ENCODE measurements at places on chromosomes 7 and 10. TPM values are rescaled to one million over a fixed set of nuclear protein-coding genes. Genes with fewer than 3 reads are reported as not detected.

The BMPR1A gene
- total RNA-seq: 27.7 TPM

- no peak for DNase-seq
Observed at GRCh38 chr7:57179776-57180415, 47.7 kb upstream of the ZNF479 start.

The SH2D4B gene
- 0.12 TPM for total RNA-seq

DNA sequence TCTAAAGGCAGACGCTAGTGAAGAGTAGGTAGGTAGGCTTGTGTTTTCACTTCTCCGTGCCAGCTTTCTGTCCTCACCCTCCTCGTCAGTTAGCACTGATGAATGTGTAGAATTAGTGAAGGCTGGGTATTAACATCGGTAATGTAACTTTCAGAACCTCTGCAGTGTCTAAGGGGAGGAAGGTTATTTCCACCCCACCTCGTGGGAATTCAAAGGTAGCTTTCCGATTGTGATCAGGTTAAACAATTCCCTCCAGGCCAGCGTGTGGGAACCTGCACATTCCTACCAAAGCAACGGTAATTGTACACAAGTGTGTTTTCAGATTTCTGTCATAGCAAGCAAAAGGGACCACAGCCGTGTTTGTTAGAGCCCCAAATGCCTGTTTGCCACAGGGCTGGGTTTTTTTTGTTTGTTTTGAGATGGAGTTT is 405.0 kb upstream of the GALNT17 start:
- DNase-seq: no peak

DNA sequence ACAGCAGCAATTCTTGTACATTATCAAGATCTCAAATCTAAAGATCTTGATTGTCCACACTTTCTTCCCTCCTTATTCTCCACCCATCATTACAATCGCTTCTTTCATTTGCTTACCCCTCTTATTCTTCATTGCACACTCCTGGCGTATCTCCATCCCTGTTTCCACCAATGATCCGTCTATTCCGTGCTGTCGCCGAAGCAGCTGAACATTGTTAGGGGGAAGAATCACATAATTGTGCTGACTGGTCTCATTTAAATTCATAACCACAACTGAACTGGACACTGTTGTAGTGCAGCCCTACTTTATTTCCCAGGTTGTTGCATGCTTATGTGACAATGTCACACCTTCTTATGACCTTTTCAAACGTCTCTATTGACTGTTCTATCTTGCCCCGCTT is 18.9 kb upstream of the NRP1 start:
- DNase-seq: no peak

- DNase-seq: no peak
Observed at GRCh38 chr10:103451091-103451813, 918 bp downstream of the CALHM2 start.

GRCh38 chr10:117748058-117748457 is 205.5 kb downstream of the EMX2 start:
- no peak for DNase-seq

DNA sequence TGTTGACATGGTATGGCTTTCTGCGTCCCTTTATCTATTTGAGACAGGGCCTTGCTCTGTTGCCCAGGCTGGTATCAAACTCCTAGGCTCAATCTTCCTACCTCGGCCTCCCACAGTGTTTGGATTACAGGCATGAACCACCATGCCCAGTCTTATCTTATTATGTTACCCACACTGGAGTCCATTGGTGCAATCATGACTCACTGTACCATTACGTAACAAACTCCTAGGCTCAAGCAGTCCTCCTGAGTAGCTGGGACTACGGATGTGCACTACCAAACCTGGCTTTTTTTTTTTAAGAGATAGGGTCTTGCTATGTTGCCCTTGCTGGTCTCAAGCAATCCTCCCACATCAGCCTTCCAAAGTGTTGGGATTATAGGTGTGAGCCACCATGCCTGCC is 66.7 kb downstream of the CCDC3 start:
- no peak for DNase-seq

The PRPS1L1 gene
- not detected for total RNA-seq

DNA sequence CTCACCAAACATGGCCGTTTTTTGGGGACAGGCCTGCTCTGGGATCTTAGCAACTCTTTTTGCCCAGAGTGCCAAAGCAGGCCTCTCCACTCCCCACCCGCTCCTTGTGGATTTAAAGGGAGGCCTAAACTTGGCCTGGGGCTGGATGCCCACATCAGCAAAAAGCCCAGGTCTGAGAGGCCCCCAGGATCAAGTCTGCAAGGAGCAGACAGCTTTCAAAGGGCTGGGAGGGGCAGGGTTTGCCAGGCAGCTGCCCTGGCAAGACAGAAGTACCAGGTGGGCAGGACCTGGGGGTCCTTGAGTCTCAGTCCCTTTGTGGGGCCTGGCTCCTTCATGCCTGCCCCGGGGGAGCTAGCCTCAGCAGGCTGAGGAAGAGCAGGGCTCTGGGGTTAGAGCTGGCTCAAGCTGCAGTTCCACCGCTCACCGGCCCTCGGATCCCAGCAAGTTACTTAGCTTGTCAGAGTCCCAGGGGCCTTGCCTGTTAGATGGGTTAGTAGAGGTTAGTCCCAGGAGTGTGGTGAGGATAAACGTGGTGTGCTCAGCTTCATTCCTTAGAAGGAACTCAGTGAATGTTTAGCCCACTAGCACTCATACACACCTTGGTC is 56.2 kb downstream of the ARHGAP22 start:
- DNase-seq: no peak

DNA sequence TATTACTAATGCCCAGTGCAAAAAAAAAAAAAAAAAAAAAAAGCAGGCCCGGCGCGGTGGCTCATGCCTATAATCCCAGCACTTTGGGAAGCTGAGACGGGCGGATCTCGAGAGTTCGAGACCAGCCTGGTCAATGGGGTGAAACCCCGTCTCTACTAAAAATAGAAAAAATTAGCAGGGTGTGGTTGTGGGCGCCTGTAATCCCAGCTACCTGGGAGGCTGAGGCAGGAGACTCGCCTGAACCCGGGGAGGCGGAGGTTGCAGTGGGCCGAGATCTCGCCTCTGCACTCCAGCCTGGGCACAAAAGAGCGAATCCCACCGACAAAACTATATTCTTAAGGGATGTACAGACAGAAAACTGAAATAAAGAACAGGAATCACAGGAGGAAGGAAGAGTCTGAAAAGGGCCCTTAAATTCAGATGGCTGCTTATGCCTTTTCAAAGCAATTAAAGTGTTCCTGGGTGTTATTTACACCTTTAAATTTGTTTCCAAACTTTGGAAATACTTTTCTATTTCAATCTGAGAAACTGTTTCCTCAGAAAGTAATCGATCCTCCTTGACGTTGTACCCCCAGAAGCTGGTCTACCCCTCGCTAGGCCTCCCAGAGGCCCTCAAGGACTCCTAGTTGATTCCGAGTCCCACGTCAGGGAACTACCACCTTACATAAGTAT is 2.0 kb upstream of the KMT2E start:
- DNase-seq: no peak

The ZNF853 gene
- 5.5 TPM for total RNA-seq

The TCAF2 gene
- 0.78 TPM for total RNA-seq

DNA sequence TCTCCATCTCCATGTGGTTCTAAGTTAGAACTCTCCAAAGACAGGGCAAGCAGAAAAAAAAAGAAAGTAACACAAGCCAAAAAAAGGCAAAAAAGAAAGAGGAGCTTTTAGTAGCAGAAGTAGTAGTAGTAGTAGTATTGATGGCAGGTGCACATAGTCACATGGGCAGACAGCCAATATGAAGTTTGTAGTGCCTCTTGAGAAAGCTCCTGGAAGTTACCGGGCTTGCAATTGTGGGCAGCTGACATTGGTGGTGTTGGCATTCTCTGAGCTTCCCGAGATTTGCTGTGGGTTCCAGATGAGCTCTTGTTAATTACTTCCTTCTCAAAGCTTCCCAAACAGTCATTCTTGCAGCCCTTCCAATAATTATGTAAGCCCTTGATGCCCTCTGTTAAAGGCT is 1128.5 kb downstream of the TYW1 start:
- no peak for DNase-seq

GRCh38 chr7:32255036-32255435 is 184.8 kb upstream of the PDE1C start:
- DNase-seq: no peak

DNA sequence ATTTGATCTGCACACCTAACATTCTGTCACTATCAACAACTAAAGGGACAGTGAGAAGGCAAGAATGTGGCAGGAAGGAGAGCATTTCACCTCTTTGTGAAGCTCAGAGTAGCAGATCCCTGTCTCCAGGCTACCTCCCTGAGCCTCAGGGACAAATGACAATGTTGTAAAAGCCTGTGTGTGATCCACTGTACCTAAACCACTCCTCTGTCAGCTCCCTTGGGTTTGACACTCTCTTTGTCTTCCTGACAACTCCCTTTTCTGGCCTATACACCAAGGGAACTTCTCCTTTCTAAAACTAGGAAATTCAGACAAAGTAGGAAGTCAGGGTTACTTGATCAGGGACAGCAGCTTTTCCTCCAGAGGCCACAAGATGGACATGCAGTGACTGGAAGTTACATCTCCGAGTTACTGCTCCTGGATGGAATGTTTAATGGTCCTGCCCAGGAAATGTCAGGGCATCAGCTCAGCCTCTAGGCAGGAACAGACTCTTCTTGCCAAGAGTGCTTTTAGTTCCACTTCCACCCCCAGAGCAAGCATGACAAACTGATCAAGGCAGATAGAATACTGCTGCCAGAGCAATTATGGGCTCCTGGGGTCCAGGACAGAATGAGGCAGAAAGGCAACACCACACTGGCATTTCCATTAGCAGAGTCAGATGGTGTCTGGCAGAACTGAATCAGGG is 1014.5 kb upstream of the LRRTM3 start:
- no peak for DNase-seq

DNA sequence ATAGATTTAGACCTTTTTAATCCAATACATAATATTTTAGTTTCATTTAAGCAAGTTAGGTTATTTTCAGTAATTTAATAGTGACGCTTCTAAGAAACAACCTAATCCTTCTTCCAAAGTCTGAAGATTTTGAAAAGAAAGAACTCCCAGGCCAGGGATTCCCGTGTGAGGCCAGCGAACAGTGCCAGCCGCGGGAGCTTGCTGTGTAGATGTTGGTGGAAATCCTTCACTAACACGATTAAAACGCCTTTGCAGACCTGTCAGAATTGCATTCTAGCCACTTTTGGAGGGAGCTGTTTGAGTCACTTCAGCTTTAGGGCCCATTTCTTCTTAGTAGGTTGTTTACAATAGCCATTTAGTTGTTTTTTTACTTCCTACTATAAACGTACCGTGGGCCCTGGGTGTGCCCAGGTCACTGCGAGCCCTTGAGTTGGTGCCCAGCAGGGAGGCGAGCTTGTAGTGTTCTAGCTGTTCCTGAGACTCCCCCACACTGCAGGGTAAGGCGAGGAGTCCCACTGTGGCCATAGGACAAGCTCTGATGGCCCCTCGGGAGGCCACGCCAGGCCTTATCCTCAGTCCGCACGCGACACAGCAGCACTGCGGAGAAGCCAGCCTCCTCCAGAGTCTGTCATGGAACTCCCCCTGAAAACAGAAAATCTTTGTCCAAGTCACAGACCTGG is 32.3 kb downstream of the PPP2R2D start:
- DNase-seq: peak; percentile 32

DNA sequence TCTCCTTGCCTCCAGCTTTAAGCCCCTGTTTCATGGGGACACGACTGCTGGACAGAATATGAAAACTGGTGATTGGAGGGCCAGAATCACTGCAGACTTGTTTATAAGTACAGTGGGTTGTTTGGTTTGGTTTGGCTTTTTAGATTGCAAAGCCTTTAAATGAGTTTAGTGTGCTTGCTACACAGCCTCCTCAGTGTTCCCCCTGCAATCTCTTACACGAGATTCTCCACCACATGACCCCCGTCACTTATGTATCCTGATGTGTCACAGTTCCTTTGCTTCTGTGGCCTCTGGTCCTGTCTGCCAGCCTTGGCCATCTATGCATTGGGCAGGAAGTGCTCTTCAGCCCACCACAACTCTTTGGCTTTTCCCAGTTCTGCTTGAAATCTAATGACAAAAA is 103.7 kb upstream of the ANKRD1 start:
- DNase-seq: no peak

DNA sequence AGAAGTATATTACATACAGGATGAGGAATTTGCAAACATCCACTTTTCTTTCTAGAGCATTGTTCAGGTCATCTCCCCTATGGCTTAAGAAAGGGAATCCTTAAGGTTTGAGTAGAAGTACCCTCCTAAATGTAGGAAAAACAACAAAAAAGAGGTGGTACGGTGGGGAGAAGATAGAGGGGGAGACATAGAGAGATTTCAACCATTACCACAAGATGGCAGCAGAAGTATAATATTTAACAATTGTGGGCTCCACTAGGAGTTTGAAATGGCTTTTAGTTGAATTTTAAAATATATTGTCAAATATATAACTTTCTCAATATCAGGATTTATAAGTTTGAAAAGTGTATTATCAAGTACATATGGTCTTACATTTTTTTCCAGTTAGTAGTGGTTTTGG is 72.7 kb upstream of the PRKG1 start:
- no peak for DNase-seq

DNA sequence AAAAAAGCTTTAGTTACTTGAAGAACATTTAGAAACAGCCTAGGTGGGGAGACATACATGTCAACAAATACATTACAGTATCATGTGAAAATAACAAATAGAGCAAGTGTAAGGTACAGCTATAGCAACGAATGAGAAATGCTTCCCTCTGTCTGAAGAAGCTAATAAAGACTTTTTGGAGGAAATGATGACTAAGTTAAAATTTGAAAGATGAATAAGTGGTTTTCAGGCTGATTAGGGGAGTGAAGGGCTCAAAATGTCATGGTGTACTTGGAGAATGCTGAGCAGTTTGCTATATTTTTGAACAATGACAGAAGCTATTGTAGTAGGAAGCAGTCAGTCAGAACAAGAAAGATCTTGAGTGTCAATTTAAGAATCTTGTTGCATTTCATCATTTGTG is 2.8 kb upstream of the ARMC3 start:
- DNase-seq: no peak

DNA sequence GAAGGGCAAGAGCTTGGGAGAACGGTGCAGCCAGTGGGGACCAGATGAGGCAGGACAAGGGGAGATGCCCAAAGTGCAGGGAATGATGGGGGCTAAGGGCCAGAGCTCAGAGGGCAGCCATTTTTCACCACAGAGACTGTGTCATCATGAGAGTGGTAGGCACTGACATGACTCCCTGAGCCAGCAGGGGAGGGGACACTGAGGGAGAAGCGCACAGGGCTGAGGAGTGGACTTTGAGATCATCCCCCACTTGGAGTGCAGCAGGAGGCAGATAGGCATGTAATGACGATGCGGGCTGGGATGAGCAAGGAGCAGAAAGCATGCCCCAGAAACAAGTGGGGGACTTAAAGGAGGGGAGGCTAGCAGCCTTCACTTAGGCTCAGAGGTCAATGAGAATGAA is 5.2 kb upstream of the SMKR1 start:
- DNase-seq: no peak

GRCh38 chr7:117269417-117269816 is 53.4 kb downstream of the WNT2 start:
- DNase-seq: no peak
